ENCODE measurements at places on chromosomes 4 and X.

GRCh38 chr4:172865531-172866127 is 303.0 kb upstream of the GALNT7 start:
- no peak for DNase-seq

GRCh38 chr4:116880625-116881024 is 204.8 kb downstream of the TRAM1L1 start:
- no peak for DNase-seq

GRCh38 chr4:74338792-74339333 is 26.1 kb upstream of the EREG start:
- no peak for DNase-seq

DNA sequence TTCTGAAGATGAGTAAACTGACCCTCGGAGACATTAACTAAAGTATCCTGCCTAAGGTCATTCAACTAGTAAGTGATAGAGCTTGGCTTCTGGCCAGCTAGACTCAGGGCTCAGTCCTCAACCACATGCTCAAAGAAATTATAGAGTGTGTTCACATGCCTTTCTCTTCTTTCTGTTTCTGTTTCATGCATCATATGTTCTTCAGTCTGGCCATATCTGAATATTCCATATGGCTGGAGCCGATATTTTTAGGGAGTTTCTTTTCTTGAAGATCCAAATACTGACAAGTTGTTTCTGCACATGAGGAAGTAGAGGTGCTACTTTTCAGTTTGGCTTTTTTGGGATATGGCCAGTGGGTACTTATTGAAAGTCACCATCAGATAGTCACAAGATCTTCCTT is 44.9 kb downstream of the MMRN1 start:
- DNase-seq, result no peak

GRCh38 chr4:155062948-155063347 is 145.5 kb upstream of the NPY2R start:
- no peak for DNase-seq

- DNase-seq, result no peak
These were observed 248.8 kb downstream of the PRDM5 start for GRCh38 chr4:120673696-120674095.

- DNase-seq, result no peak
These were observed 15.9 kb upstream of the ZIC3 start for GRCh38 chrX:137549851-137550664.

GRCh38 chrX:115547448-115547847 is 13.5 kb upstream of the PLS3 start:
- DNase-seq, result no peak

DNA sequence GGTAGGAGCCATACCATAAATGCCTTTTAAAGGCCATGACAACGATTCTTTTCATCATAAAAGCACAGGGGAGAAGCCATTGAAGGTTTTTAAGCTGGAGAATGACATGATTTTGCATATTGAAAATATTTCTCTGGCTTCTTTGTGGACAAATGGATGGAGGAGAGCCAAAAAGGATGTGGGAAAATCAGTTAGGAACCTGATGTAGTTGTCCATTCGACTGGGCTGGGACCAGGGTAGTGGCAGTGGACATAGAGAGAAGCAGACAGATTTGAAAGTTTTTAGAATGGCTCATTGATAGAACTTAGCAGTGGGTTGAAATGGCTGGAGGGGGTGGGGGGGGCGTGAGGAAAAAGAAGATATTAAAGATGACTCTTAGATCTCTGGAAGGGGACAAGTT is 19.7 kb upstream of the MSN start:
- no peak for DNase-seq

DNA sequence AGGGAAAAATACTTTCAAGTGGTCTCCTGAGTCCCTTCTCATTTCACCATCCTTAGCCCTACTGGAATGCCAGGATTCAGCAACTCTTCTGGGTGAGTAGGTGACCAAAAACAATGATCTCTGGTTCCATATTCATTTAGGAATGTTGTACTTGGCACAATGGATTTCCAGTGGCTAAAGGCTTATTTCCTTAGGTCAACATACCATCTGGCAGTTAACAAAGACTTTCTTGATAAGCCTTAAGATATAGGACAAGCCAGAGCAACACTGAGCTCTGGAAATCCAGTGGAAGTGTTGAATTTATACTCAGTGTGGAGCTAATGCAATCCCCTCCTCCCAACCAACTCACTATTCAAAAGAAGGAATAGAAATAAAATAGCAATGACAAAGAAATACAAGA is 139.4 kb upstream of the EMCN start:
- no peak for DNase-seq

- DNase-seq, result peak; percentile 50
These were observed 1.7 kb downstream of the SPRY1 start for GRCh38 chr4:123398066-123398852.

GRCh38 chrX:25076941-25077500 is 61.3 kb upstream of the ARX start:
- no peak for DNase-seq

DNA sequence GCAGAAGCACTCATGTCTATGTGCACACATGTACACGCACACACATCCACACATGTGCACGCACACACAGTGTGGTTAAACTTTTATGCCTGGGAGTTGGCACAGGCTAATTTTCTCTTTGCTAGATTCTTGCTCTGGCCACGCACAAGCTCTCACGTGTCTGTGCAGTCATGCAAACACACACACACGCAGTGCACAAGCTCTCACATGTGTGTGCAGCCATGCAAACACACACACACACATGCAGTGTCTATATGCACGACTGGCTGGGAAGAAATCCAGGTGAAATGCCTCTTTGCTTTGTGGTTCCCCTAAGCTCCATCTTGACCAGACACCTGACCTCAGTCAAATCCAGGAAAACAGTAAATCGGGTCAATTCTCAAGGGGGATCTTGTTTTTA is 138.0 kb downstream of the SHOX start:
- DNase-seq, result no peak

GRCh38 chrX:2416851-2417604 is 83.7 kb downstream of the DHRSX start:
- no peak for DNase-seq

- DNase-seq, result no peak
These were observed 7.2 kb downstream of the MYOZ2 start for GRCh38 chr4:119142833-119143232.

- DNase-seq, result no peak
These were observed 86.1 kb upstream of the NPY2R start for GRCh38 chr4:155122382-155122781.

- peak; percentile 4 for DNase-seq
These were observed 73.8 kb upstream of the FREM3 start for GRCh38 chr4:143773998-143774895.

- DNase-seq, result no peak
These were observed 50.1 kb downstream of the ADD1 start for GRCh38 chr4:2893772-2894171.

GRCh38 chr4:54289316-54289715 is 60.2 kb downstream of the PDGFRA start:
- DNase-seq, result no peak

- DNase-seq, result no peak
These were observed 296.2 kb upstream of the FAT1 start for GRCh38 chr4:187019896-187020295.

DNA sequence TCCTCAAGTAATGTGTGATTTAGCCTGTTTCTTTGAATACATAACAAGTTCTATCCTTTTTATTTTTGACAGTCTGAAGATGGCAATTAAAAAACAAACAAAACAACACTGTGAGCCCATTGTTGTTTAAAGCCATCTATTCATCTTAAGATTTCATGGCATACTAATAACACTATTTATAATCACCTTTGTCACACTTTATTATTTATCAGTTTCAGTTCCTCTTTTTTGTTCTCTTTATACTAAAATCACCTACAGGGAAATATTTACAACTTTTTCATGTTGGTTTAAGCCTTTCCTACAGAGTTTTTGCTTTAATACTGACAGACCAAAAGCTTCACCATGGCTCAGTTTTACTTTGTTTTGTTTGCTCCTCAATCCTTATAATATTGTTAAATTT is 247.4 kb upstream of the CTSO start:
- DNase-seq, result no peak

DNA sequence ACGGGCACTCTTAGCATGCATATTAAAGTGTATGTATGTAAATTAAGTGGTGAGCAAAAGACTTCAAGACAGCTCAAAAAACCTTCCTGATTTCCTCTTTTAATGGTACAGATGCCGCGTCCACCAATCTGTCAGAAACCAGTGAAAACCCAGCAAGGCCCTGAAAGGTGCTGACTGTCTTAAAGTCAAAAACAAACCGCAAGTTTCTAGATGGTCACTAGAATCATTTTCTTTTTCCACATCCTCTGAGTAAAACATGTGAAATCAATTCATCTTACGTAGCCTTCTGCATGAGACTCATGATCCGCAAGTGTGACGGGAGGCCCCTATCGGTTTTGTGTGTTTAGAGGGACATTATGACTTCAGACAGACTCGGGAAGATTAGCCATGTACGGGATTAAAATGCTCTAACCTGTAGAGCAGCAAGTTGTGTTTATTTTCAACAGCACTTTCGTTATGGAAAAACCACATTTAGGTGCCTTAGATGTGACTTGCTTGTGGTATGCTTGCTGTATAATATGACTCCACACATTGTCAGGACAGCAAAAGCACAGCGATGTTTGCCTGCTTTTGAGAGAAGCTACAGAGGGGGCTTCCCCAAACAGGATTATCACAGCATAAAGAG is 88.2 kb upstream of the STS start:
- no peak for DNase-seq

DNA sequence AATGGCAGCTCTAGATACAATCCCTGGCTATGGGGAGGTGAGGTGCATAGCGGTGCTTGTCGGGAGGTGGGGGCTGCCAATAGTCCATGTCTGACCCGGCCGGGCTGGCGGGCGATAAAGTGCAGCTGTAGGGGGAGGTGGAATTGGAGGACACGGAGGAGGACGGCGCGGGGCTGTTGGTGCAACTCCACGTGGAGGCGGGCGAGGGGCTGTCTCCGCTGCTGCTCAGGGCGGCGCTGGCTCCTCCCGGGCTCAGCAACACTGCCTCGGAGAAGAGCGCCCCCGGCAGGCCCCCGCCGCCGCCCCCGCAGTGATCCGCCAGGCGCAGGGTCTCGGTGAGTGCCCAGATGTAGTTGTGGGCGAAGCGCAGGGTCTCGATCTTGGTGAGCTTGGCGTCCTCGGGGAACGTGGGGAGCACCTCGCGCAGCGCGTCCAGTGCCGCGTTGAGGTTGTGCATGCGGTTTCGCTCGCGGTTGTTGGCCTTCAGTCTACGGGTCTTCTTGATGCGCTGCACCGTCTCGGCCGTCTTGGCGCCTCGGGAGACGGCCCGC is 1.3 kb downstream of the NEUROG2 start:
- DNase-seq, result no peak

DNA sequence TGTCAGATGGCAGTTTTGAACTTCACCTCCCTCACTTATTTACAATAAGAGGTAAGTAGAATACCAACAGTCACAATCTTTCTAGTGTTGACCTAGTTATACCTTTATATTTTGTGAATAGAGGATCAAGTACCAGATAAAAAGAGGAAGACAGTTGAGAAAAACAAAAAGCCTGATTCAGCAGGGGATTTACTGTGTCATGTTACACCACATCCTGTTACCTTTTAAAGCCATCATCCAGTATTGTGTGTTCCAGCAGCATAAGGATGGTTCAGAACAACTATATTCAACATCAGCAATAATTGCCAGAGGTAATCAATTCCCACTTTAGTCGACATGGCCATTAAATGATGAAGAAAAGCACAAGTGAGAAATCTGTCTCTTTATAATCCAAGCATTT is 21.3 kb upstream of the CXCL6 start:
- peak; percentile 78 for DNase-seq

DNA sequence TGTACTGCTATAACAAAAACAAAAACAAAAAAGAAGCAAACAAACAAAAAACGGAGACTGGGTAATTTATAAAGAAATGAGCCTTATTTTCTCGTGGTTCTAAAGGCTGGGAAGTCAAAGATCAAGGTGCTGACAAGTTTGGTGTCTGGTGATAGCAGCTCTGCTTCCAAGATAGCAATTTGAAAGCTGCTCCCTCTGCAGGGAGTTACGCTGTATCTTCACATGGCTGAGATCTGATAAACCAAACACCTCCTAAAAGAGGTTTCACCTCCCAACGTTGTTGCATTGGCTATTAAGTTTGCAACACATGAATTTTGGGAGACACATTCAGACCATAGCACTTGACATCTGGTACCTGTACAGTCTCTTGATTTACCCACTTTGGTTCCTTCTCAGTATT is 854.2 kb downstream of the CENPC start:
- DNase-seq, result no peak

GRCh38 chrX:24796204-24796603 is 102.5 kb downstream of the POLA1 start:
- DNase-seq, result no peak

DNA sequence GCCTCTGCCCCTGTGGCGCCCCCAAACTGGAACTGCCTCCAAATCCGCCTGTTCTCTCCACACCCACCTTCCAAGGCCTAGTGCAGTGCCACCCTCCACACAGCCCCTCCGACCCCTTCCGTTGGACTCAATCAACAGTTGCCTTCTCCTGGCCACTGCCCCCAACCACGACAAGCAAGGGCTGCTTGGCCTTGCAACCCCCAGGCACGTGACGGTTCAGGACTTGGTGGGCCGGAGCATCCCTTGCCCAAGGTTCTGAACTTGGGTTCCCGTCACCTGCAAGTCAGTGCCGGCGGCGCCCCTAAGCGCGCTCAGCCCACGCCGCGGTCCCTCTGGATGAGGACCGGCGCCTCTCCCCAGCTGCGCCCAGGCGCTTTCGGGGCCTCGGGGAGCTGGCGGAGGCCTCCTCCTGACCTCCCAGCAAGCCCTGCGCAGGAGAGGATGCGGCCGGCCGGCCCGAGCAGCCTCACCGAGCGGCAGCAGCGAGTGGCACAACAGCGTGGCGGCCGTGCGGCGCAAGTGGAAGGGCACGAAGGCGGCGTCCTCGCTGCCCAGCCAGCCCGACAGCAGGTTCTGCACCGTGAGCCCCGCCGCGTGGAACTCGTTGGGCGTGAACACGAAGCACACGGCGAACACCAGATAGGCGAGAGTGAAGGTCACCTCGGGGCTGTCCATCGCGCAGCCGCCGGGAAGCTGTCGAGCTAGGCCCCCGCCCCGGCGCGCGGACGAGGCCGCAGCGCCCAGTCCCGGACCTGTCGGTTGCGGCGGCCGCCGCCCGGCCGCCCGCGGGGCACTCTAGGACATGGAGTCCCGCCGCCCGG is 750 bp downstream of the TMEM129 start:
- DNase-seq, result no peak

GRCh38 chr4:145580906-145581305 is 38.3 kb upstream of the MMAA start:
- DNase-seq, result no peak

GRCh38 chrX:45758738-45759397 is 558.2 kb upstream of the DIPK2B start:
- no peak for DNase-seq

DNA sequence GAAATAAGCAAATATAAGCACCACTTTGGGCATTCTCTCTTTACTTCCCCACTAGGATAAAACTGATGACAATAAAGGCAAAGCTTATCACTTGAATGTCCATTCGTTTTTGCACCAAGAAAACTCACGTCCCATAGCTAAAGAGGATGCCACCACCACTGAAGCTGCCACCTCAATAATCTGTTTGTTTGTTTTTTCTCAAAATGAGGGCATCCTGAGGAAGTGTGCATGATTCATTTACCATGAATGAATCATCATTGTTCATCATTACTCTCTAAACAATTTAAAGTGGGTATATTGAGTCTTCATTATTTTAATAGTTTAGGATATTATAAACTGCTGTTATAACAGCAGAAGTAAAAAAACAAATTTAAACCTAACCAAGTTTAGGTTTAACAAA is 168.2 kb downstream of the DCTD start:
- DNase-seq, result no peak

- no peak for DNase-seq
These were observed 378.9 kb downstream of the SMARCA1 start for GRCh38 chrX:129144172-129145038.

Measured in bone marrow (tissue), 2 donors.